ENCODE measurements at places on chromosomes 1 and 21.

- DNase-seq: no peak
Measured at GRCh38 chr1:4820543-4820942, 166.1 kb downstream of the AJAP1 start.

- no peak for DNase-seq
Measured at GRCh38 chr1:66327588-66327987, 206.4 kb upstream of the SGIP1 start.

GRCh38 chr1:32636914-32637645 is 13.3 kb downstream of the ZBTB8OS start:
- DNase-seq: no peak

GRCh38 chr1:228842094-228842775 is 107.0 kb downstream of the RHOU start:
- no peak for DNase-seq

DNA sequence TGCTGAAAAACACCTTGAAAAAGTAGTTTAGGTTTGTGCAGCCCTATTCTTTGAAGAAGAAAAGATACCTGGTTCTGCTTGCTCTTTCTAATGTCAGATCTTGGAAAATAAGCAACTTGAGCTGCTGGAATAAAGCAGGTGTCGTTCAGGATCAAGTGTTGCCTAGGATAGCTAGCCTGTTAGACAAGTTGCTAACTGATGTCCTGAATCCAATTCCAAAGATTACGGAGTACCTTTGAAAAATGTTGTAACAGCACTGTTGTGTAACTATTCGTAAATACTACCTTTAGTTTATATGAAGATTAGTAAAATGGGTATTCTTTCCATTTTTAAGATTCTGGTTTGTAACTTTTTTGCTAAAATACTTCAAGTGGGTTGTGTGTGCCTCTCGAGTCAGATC is 151.5 kb downstream of the CLEC20A start:
- no peak for DNase-seq

DNA sequence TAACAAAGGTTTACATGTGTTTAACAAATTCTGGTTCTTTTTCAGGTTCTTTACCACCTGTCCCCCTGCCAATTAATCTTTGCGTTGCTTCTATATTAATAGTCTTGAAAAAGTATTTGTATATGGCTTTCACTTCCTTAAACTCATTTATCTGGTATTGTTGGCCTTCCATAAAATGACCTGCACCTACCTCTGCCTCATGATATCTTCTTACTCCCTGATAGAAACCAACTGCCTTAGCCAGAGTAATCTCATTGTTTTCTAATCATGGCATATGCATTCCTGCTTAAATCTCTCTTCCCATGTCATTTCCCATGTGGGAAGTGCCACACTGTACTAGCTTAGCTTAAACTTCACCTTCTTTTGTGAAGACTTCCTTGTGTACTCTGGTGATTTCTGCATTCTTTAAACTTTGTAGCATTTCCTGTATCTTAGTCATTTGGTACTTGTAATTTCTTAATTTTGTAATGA is 8.7 kb downstream of the SMG7 start:
- DNase-seq: no peak

DNA sequence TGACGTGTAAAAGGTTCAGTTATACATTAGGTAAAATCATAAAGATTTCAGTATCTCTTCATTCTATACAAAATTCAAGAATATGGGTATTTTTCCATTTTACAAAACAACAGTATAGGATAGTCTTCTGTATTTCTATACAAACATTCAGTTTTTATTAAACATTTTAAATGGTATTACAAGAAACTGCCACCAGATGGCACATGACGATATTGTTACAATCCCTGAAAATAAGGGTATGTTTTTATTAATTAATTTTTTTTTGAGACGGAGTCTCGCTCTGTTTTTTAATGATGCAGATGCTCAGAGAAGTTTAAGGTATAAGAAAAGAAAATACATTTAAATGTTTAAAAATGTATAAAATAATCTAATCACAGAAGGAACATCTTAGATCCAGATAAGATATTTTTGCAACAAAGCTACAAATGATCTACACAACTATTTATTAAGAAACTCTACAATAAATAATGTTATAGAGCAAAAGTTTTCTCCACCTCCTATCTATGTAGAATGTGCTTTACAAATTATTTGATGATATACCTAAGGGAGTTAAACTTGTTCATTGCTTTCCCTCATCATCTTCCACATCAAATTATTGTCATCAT is 23.5 kb upstream of the RSBN1 start:
- peak; percentile 25 for DNase-seq

DNA sequence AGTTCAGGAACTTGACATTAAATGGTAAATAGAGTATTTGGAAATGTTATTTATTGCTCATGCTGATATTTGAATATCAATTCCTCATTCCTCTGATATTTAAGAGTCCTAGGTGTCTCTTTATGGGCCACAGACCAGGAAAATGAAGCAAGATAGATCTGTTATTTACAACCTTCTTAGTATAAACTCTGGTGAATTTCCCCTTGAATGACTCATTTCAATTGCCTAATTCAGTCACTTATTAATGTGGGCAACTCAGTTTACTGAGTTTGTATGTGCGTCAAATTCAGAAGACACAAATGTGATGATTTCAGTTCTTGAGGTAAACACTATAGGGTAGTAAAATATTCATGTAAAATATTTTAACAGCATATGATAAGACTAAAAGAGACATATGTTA is 1404.4 kb upstream of the PRMT6 start:
- no peak for DNase-seq

- no peak for DNase-seq
Measured at GRCh38 chr1:241646201-241646600, 5.9 kb upstream of the WDR64 start.

DNA sequence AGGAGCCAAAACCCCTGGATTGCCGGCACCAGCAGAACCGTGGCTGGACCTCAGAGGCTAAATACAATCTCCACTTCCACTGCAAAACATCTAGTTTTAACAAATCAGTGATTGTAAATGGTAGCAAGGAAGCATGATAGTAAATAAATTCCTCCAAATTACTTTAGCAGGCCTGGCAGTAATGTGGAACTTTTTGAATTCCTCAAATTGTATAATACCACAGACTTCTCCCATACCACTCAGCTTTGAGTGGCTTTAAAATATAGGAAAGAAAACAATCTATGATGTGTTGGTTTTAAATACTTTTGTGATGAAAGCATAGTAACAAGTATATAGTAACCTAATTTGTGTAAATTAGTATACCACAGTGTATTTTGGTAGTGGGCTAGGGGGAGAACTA is 34.1 kb downstream of the NIBAN1 start:
- no peak for DNase-seq

- DNase-seq: no peak
Measured at GRCh38 chr1:65509912-65510680, 89.6 kb downstream of the LEPR start.

DNA sequence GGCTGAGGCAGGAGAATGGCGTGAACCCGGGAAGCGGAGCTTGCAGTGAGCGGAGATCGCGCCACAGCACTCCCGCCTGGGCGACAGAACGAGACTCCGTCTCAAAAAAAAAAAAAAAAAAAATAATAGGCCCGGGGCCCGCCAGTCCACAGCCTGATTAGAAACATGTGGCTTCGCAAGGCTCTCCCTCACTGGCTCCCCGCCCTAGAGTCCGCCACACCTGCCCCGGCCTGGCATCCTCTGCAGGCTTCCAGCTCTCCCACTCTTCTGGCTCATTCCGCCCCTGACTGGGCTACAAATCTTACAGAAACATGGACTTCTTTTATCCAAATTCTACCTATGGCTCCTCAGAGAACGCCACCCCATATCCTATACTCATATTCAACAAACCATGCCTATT is 32.4 kb downstream of the PGBD5 start:
- no peak for DNase-seq

- DNase-seq: no peak
Measured at GRCh38 chr1:163094589-163094988, 25.4 kb downstream of the RGS4 start.

DNA sequence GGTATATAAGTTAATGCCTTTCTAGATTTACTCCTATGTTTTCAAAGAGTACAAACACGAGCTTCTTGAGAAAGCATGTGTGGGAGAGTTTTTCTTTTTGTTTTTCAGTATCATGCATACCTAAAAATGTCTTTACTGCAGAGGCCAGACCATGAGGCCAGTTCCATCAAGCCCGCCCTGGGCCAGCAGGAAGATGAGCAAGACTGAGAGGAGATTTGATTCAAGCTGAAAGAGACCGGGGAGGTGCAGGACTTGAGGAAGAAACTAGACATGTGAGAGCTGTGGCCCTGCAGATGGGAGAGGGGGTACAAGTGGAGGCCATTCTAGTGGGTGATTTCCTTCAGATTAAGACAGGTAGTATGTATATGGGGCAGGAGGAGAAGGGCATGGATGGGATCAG is 33.4 kb upstream of the NTPCR start:
- no peak for DNase-seq

DNA sequence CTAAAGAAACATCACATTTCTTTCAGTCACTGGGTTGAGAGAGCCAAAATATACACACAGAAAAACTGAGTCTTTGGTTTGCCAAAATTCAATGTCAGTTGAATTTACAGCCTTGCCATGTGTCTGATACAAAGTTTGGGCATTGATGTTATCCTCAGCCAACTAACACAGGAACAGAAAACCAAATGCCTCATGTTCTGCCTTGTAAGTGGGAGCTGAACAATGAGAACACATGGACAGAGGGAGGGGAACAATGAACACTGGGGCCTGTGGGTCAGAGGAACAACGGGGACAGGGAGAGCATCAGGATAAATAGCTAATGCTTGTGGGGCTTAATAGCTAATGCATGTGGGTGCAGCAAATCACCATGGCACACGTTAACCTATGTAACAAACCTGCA is 39.6 kb upstream of the C21orf91 start:
- DNase-seq: no peak

- no peak for DNase-seq
Measured at GRCh38 chr1:198121056-198121826, 35.6 kb upstream of the NEK7 start.

DNA sequence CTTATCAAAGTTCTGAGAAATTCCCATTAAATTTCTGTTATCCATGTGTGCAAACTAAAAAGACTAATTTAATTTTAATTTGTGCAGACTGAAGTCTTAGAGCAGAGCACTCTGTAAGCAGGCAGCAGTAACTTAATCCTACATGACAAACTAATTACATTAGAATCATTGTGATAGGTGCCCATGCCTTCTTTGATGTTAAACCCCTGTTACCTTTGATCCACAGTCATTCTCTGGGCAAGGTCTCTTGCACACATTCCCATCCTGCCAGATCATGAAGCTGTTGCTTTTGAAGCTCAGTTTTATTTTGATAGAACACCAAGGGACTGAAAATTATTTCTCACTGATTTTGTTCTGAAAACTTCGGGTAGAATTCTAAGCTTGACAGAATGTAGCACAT is 77.2 kb downstream of the BCAR3 start:
- DNase-seq: no peak

GRCh38 chr1:17558954-17559614 is 19.6 kb downstream of the ARHGEF10L start:
- no peak for DNase-seq

DNA sequence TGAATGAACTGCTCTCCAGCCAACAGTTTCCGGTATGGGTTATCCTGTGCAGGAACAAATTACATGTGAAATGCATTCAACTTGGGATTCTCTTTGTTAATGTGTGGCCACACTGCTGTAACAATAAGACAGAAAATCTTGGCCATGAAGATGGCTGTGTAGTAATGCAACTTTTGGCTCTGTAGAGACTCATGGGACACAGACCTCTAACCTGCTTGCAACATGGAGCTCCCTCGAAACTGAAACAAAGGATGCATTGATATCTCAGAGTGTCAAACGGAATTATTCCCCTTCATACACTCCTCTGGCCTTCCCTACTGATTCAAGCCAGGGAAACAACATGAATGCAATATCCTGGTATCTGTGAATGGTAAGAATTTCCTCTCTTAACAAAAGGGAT is 559.3 kb upstream of the ZRANB2 start:
- DNase-seq: no peak

GRCh38 chr21:37348664-37349063 is 17.9 kb upstream of the DYRK1A start:
- DNase-seq: no peak

DNA sequence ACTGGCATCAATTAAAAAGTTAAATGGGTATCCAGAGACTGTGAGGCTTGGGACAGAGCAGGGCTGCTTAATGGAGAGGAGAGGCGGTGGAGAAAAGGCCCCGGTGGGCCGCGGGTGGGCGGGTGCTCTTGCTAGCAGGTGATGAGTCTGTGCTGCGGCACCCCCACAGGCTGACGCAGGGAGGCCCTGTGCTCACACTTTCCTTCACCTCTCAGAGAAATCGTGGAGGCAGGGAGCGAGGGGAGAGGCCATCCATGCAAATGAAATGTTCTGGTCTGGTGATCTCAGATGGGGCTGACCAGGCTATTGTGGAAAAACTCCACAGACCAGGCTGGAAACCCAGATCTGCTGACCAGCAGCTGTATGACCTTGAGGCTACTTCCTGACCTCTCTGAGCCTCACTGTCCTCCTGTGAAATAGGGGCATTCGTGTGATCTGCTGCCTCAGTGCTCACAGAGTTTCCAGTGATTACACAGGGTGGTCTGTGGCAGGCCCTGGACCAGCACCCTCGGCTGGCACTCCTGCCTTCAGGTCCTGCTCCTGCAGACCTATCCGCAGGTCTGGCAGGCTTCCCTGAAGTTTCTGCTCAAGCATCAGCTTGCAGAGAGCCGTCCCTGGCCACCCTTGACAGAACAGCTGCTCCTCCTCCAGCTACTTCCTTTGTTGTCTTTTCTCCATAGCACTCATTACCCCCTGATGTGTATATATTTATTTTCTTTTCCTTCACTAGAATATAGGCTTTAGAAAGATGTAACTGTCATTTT is 89.2 kb downstream of the BEND5 start:
- no peak for DNase-seq

DNA sequence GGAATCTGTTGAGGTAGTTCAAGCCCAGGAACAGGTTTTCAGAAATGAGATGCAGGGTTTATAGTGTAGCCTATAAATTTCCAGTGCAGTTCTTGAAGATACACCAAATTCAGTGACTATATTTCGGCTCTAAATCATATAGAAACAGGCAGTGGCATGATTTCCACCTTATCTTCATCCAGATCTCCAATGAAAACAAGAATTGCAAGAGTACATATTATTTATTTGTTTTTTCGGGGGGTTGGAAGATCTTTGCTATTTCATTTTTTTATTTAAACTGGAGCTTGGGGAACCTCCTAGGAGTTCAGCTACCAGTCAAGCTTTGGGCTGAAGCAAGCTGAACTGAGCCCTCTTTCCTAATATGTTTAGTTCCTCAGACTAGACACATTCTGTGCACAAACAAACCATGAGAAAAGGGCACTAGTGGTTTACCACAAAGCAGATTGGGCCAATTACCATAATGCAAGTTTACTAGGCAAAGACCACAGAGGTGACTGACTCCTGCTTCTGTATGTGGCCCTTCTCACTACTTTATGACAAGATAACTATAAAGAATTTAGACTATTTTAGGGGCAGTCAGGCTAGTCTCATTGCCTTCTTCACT is 68.5 kb downstream of the RGS2 start:
- DNase-seq: no peak

DNA sequence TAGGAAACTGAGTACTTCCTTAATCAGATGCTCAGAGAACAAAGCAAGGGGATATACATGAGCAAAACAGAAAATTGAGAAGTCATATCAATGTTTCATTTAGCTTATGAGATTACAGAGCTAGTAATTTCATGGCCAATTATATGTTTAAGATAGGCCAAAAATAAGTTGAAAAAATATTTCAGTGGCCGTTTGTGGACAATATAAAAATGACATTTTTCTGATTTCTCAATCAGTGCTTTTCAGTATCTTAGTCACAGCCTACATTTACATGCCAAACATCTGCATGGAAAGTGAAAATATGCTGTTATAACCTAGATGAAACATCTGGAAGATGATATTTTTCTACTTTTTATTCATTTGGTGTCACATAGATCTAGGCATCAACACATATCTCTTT is 192.5 kb downstream of the HLX start:
- no peak for DNase-seq

Data from frontal cortex (tissue), 4 donors.